ACHN (cell line): ENCODE measurements at places on chromosomes 7 and 10.
A peak's percentile ranks its signal among the peaks of the same experiment; 100 is the strongest.

DNA sequence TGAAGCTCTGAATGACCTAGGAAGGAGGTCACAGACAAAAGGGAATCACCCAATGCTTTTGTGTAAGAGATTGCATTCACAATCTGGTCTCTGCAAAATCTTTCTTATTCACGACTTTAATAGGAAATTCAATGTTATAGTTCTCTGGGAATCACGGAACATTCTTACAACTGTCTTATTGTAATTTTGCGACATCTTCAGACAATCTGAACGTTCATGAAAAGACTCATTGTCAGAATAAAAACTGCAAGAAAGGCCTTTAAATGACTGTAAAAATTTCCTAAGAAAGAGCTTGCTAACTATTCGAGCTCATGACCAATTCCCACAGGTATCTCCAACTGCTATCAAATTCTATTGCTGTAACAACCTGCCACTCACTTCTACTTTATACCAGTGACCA lies 130.7 kb downstream of the DGKI start:
- no peak for DNase-seq

- DNase-seq, result no peak
These were observed 169.4 kb upstream of the ADO start for GRCh38 chr10:62635127-62635526.

GRCh38 chr10:70374775-70375614 lies 7.4 kb downstream of the LRRC20 start:
- no peak for DNase-seq

DNA sequence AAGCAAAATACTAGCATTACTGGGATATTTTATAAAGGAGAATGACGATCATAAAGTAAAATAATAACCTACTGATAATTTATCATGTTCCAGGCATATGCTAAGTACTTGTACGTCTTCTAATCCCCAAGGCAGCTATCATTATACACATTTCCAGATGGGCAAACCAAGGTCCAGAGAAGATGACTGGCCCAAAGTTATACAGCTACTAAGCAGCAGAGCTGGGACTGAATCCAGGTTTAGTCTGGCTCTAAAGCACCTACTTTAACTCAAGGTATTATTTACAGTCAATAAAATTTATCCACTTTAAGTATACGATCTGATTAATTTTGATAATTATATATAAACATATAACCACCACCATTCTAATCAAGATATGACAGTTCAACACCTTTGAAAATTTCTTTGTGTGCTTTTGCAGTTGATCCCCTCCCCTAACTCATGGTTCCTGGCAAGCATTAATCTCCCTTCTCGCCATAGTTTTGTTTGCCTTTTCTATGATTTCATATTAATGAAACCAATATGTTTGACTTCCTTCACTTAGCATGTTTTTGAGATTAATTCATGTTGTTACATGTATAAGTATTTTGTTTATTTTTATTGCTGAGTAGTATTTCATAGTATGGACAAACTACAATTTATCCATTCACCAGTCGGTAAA lies 126.7 kb downstream of the CPEB3 start:
- no peak for DNase-seq

DNA sequence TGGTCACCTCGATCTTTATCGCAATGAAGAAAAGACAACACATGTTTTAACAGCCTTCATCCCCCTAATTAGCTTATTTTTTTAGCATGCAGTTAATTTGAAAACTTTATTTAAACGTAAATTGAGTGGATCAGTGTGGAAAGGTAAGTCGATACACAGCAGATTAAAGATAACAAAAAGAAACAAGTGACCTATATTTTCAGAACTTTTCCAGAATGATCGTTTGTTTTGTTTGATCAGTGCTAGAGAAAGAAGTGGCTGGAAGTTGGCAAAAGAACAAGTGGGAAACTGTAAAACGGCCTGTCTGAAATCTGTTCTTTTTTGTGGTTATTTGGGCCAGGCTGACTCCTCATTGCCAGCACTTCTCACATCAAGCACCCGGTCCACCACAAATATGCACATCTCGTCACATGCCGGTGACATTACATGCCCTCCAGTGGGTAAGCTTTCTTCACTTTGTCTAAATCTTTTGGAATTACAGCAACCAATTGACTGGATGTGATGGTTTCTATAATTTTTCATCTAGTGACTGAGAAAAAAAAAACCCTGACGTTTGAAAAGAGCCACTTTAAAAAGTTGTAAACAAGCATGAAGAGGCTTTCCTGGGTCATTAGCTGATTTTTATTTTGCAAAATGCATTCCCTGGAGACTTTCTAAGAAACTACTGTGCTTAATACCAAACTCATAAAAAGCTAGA lies 33.2 kb downstream of the C7orf33 start:
- DNase-seq, result no peak

DNA sequence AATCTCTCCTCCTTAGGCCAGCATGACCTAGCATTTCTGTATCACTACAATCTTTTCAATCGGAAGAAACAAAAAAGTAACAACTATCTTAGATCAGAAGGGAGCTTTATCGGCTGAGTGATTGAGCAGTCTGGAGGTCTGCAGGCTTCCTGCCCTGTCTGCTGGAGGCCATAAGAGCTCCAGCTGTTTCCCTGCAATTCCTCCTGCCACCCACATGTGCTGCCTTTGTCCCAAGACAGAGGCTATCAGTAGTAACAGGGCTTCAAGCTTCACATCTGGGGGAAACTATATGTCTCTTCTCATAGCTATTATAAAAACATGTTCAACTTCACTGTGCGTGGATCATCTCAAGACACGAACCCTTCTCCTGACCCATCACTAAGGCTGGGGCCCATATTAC lies 70.1 kb upstream of the VWC2 start:
- DNase-seq, result no peak

DNA sequence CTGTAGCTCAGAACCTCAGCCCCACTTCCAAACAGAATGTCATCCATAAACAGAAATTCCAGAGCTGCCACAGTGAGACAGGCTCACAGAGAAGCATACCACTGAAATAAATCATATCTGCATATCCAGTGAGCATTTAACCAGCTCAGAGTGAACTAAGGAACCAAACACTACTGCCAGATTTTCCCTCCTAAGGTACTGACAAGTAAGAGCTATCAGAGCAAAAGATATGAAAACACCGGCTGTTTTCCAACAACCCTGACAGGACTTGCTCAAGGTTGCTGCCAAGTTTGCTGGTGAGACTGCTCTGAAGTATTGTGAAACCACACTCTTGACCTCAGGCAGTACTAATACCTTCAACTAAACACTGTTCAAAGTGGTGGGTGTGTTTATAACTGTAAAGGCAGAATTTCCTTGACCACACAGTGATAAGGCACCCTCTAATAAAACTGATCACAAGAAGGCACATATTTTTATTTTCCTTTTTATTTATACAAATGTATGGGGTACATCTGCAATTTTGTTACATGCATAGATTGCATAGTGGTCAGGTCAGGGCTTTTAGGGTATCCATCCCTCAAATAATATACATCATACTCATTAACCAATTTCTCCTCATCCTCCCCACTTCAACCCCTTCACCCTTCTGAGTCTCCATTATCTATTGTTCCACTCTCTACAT lies 18.3 kb downstream of the SGMS1 start:
- DNase-seq, result peak; percentile 89
